ENCODE measurements at places on chromosomes 3 and 15.

DNA sequence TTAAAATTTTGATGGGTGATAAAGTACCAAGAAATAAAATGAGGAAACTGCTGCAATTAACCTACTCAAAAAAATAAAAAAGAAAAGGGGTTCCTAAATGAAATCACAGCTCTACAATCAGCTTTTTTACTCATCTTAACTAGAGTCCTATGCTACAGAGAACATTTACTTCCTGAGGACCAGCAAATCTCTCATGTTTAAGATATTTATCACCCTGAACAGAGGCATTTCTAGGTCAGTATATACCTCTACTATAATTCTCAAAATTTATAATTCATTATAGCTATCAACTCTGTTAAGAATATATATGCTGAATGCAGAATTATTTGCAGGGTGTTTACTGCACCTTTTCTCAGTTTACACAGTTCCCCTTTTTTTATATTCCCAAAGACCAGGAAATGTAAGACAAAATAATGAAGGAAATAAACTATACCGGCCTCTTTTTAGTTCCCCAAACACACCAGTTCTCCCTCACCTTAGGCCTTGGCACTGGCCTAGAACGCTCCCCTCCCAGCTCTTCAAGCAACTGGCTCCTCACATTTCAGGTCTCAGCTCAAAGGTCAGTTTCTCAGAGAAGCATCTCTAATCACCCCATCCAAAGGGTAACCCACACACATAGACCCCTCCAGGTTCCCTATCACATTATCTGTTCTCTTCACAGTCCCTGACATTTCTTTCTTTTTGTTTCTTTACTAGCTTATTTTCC lies 71.1 kb downstream of the LRRFIP2 start:
- DNase-seq = no peak

GRCh38 chr3:133831966-133832801 lies 26.6 kb downstream of the SRPRB start:
- DNase-seq = no peak

DNA sequence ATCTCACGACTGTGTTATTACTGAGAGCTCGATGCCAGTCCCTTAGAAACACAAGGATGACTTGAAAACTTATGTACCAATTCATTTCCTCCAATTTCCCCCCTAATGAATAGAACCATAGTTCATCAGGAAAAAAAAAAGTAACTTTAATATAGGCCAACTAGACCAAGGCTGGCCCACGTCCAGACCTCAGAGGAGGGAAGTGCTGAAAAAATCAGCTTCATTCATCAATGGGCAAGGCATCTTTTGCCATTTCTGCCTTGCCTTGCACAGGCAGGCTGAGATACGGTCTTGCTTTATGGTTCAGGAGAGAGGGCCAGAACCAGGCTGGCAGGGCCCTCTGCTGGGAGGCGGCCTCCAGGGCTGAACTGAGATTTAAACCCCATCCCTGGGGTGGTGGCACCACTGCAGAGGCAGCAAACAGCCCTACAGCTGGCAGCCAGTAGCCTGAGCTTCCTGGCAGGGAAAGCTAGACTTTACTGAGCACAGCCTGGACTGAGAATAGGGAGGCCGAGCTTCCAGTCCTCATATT lies 104.1 kb upstream of the TNFAIP8L3 start:
- no peak for DNase-seq

- no peak for DNase-seq
Measured at GRCh38 chr3:187833799-187834578, 88.7 kb upstream of the BCL6 start.

GRCh38 chr15:80480909-80481308 lies 76.7 kb downstream of the ARNT2 start:
- DNase-seq = no peak

DNA sequence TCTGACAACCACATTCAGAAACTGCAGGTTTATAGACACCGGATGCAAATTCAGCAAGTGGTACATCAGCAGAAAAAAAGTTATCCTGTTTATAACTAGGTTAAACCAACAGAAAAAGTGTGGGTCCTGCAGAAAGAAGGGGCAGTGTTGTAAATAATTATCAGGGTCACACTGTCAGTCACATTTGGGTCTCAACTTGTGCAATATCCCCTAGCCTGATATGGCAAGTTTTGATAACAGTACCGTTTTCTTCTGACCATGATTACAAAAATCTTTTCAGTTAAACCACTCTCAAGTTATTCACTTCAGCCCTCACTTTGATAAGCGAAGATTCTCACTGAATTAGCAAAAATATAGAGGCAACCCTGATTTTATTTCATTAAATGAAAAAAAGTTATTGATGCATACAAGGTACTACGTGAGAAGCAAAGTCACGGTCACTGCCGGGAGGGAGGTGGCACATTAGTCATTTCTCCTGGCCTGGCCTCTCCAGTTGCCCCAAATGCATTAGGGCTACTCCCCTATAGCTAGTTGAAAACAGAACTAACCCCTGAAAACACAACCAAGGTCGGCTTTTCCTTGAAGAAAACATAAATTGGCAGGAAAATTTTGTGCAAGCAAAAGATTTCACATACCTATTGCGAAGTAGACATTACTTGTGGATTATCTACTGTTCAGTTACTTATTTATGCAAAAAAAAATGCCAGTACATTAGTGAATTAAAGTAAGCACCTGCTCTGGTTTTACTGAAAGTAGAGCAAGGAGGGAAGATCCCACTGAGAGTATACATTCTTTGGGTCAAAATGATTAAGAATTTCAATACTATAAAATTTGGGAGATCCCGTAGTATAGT lies 28.6 kb downstream of the IL5RA start:
- DNase-seq = no peak

DNA sequence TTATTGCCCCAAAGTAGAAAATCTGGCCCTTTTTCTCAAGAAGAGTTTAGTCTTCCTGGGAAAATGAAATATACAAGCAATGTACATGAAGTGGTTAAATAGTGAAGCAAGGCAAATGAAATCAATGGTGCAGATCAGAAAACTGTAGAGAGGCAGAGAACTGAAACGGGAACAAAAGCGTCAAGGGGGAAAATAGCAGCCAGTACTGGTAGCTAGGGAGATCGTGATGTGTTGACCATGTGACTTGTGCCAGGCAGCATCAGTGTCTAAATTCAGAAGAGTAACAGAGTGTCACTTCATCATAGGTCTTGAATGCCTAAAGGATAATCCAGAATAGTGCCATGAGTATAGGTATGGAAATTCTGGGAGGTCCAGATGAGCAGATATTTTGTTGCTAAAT lies 163.1 kb downstream of the CHL1 start:
- DNase-seq = no peak

- DNase-seq = no peak
Measured at GRCh38 chr3:38731522-38731921, 82.0 kb upstream of the SCN5A start.

DNA sequence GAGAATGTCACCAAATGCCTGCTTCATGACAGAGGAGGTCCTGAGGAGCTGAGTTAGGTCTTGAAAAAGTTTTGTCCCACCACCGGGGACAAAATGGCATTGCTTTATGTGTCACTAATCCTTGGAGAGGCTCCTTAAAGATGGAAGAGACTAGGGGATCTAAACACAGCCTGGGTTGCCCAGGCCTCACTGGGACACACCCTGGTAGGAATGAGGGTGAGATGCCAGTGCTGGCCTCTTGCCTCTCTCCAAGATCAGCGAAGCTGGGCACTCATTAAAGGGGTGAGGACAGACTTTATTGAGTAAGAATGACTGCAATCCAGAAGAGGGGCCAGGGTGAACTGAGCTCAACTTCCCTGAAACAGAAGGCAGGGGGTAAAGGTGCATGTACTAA lies 58.5 kb upstream of the KLF13 start:
- no peak for DNase-seq

GRCh38 chr15:85706779-85707518 lies 87.8 kb downstream of the KLHL25 start:
- no peak for DNase-seq

DNA sequence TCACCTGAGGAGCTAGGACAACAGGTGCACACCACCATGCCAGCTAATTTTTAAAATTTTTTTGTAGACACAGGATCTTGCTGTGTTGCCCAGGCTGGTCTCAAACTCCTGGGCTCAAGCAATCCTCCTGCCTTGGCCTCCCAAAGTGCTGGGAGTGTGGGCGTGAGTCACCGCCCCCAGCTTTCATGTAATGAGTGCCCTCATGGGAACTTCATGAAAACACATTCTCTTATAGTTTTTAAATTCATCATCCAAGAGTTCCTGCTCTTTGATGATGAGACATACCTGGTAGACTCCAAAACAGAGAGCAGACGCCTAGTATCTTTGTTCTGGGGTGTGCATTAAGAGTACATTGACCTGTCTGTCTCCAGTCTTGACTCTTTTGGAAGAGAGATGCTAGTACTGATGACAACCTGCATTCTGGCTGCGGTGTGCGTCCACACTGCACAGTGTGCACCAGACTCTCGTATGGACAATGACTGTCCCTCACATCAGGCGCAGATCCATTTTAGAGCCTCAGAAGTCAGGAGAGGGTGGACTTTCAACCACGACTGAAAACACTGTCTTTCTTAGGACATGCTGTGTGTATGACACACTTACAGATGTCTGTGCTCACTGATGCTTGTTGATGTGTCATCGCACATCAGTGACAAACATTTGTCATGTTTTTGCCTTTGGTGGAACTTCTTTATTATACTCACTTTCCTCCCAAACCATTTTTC lies 2.0 kb downstream of the NRROS start:
- DNase-seq = no peak

DNA sequence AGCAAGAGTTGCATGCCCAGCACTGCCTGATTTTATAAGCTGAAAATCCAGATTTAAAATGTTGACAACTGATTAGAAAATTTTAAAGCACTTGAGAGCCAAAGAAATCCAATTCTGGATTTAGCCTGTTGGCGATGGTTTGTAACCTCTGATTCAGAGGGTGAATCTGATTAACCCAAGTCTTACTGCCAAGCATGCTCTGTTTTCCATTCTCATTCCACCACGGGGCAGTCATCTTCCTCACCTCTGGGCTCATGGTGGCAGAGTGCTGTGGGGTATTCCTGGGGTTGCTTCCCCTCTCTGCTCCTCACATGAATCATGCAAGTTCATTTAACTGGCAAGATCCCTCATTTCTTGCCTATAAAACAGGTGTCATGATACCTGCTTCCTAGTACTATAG lies 342.2 kb downstream of the EPHB1 start:
- DNase-seq = no peak

- no peak for DNase-seq
Measured at GRCh38 chr3:50155491-50155878, 361 bp downstream of the SEMA3F start.

DNA sequence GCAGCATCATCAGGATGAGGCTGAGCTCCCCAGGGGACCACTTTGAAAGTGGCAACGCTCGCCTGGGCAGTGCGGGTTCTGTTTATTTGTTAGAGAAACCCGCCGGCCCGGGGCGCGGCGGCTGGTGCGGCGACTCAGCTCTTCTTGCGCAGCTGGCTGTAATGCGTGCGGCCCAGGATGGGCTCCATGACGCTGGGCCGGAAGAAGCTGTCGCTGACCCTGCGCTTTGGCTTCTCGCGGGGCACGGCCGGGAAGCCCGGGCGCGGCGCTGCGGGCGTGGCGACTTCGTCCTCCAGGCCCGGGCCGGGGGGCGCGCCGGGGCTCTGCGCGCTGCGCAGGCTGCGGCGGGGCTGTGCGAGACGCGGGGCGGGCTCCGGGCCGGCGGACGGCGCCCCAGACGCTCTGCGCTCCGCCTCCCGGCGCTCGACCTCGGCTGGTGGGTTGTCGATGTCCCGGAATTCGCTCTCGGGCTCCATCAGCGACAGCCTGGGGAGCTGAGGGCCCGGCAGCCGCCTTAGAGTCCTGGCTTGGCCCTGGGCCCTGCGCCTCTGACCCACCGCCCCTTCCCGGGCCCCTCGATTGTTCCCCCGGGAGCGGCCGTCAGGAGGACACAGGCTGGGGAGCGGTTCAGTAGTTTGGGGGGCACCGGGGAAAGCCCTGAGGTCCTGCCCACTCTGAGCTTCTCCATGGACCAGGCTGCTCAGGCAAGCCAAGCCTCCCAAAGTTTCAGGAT lies 10.3 kb upstream of the KIF7 start:
- peak; percentile 77 for DNase-seq

DNA sequence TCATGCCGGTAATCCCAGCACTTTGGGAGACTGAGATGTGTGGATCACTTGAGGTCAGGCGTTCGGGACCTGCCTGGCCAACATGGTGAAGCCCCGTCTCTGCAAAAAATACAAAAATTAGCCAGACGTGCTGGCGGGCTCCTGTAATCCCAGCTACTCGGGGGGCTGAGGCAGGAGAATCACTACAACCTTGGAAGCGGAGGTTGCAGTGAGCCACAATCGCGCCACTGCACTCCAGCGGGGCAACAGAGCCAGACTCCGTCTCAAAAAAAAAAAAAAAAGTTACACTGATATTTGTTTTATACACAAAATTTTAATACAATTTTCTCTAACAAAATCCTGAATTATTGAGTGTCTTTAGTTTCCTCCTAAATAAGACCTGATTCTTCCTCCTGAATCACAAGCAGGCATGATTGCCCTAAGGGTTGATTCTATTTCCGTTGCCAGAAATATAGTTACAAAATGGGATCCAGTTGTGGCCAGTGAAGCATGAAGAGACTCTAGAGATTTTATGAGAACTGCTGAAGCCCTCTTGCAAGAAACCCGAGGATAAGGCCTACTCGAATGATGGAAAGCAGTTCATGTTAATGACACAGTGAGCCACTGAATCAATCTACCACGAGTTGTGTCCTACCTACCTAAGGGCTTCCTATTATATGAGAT lies 9.6 kb upstream of the SMARCC1 start:
- DNase-seq = no peak

- peak; percentile 6 for DNase-seq
Measured at GRCh38 chr3:104460477-104461406, 906.0 kb upstream of the ALCAM start.

DNA sequence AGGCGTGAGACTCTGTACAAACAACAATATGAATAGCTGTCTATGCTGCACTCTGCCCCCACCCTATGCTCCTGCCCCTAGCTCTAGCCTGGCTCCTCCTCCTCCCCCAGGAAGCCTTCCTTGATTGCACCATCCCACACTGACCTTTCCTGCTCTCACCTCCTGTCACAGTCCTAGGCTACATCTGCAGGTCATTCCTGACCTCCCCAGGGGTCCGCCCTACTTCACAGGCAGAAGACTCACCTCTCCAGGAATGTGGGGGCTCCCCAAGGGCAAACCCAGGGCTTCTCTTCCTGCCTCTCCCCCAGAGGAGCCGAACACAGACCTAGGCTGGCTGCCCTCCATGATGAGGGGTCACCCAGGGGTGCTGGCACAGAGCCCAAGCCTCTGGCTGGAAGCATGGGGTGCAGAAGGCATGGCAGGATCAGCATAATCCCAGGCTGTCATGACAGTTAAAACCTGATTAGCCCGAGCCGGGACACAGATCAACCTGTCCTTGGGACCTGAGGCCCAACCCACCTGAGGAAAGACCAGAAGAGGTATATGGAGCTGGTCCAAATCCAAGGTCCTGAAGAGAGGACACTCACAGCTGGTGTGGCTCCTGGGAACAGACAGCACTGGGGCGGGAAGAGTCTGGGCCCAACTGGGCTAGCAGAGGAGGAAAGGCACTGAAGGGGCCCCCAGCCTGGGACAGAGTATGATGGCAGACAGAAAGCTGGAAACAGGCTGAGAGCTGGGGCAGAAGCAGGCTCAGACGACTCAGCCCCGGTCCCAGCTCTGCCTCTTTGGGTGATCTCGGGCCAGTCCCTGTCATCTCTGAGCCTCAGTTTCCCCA lies 5.9 kb downstream of the SEMA7A start:
- no peak for DNase-seq

- no peak for DNase-seq
Measured at GRCh38 chr3:31937225-31937624, 43.8 kb downstream of the OSBPL10 start.

- no peak for DNase-seq
Measured at GRCh38 chr3:16837602-16838001, 47.2 kb upstream of the PLCL2 start.
